ENCODE measurements at places on chromosomes 12 and 14.

GRCh38 chr14:71658261-71658860 lies 273.9 kb upstream of the RGS6 start:
- no peak for DNase-seq

DNA sequence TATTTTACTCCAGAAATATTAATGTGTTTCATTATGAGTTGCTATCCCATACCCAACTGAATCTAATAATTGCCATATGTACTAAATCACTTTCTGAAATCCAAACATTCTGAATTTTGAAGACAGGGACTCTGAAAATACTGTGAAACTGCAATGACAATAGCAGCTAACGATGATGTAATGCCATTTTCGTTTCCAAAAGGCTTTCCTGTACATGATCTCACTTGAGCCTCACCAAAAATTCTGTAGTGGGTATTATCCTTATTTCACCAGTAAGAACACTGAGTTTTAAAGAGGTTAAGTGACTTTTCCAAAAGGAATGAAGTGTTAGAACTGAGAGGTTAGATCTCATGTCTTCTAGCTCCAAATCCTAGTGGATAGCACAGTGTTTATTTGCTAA lies 133.3 kb downstream of the FLRT2 start:
- no peak for DNase-seq

- no peak for DNase-seq
These were observed 6.9 kb downstream of the MLH3 start for GRCh38 chr14:75044322-75044721.

- DNase-seq: no peak
These were observed 72.6 kb downstream of the PDE6H start for GRCh38 chr12:15045451-15045850.

DNA sequence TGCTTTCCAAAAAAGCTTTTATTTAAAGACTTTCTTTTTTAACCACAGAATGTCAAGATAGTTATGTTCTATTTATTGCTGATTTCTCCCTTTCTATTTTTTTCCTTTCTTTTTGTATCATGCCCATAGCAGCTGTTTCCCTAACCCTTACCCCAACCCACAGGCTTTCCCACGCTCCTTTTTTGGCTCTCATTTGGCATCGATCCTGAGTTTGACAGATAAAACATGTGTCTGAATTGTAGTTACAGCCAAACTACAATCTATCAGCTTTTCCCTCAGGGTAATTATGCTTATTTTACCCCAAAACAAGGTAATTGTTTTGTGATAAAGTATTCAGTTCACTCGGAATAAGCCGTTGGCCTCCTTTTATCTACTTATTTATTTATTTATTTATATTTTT lies 46.7 kb downstream of the PDE3A start:
- no peak for DNase-seq

DNA sequence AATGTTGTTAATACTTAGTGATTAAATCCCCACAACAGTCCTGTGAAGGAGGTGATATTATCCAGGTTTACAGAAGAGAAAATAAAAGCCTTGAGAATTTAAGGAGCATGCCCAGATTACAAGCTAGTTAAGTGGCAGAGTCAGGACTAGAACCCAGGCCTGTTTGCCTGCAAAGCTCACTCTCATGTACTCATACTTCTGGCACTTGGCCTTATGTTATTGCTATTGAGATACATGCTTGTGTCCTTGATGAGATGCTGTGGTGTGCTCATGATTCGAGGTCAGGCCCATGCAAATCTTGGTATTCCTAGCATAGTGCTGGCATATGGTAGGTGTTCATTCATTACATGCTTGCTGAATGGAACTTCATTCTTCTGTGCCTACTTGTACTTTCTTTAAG lies 7.6 kb upstream of the EID3 start:
- DNase-seq: no peak

GRCh38 chr12:98401427-98401826 lies 114.0 kb upstream of the TMPO start:
- no peak for DNase-seq

GRCh38 chr12:130438243-130438620 lies 100.5 kb downstream of the PIWIL1 start:
- no peak for DNase-seq

DNA sequence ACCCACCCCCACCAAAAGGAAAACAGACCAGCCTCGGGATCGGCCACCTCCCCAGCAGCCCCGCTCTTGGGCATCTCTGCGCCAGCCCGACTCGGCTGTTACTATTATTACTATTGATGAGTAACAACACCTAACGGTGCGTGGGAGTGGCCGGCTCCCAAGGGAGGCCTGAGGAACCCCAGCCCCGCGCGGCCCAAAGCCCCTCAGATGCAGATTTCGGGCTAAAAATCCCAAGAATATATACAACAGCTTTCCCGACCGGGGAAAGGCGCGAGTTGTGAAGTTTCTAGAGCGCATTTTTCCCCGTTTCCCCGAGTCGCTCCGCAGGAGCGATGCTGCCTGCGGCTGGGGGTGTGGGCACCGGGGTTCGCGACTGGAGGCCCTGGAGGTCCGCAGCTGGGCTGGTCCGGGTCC lies 565 bp downstream of the NT5DC3 start:
- no peak for DNase-seq

DNA sequence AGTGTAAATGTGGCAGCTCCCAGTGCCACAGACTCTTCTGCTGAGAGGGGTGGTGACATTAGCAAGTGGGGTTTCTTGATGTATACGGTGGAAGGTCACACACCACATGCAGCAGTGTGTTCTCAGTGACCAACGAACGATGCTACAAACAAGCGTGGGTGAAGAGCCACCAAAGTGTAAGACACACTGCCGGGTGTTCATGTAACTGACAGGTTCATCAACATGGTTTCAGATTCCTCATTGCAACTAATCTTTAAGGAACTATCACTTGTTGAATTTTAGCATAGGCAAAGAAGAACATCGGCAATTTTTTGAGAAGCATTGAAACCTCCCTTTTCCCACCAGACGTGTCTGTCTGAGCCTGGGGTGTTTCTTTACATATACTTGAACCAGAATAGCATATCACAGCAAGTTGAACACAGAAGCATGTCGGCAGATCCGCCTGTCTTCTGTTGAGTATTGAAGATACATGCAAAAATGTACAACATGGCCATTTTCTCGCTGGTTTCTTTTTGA lies 58.8 kb downstream of the PPP2R5C start:
- DNase-seq: peak; percentile 63

DNA sequence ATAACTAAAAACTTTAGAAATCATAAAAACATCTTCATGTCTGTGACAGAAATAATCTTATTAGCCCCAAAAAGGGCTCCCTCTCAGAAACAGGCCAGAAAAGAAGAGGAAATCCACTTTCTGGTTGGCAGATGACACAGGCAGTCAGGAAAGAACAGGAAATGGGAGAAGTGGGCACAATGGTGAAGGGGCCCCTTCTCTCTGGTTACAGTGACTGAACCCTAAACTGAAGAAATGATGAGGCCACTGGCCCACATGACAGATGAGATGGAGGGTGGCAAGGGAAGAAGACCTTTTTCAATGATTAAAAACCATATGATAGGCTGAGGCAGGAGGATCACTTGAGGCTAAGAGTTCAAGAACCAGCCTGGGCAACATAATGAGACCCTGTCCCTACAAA lies 21.1 kb downstream of the TCTN1 start:
- no peak for DNase-seq

DNA sequence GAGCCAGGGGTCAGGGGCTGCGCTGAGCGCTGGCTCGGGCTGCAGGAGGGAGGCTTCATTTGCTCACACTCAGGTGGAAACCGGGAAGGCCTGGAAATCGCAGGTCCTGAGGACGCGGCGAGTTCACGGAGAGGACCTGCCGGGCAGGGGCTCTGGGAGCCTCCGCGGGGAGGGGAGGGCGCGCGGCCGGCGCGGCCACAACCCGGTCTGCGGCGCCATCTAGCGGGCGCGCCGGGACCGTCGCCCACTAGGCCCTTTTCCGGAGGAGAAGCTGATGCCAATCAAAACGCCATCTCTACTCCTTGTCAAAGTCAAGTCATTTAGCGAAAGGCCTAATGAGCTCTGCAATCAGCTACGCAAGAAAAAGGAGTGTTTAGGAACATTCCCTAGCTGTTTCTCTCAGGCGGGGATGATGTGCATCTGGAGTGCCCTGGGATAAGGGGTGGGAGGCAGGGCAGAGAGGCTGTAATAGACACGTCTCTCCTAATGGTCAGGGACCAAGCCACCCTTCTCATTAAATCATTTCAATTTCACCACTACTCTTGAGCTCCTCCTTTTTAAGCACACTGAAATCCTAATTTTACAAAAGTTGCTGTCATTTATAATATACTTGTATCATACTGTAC lies 885.8 kb upstream of the TMEM132C start:
- DNase-seq: peak; percentile 50

GRCh38 chr12:1504895-1505311 lies 89.5 kb downstream of the FBXL14 start:
- no peak for DNase-seq

- DNase-seq: peak; percentile 57
These were observed 154.3 kb upstream of the CCND2 start for GRCh38 chr12:4119157-4119761.

Data from activated naive CD4-positive, alpha-beta T cell treated with anti-CD3 and anti-CD28 coated beads, Interleukin-2, amount 10 ng/mL, durations not matched to agents 7 days and 5 days (primary cell).